ENCODE measurements at places on chromosomes 3 and 15.

- no peak for DNase-seq
These were observed 313.9 kb upstream of the SATB1 start for GRCh38 chr3:18739099-18739433.

DNA sequence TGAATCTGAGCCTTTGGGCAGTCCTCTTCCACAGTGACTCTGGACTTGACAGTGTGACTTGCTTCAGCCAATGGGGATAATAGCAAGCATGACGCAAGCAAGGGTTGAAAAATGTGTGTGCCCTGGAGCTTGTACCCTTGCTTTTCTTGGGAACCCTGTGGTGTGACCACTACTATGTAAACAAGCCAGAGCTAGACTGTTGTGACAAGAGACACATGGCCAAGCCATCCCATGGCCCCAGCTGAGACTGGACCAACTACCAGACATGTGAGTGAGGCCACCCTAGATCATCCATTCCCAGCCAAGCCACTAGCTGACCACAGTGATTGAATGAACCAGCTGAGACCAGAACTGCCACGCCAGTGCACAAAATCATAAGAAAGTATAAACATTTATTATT is 11.8 kb downstream of the MYO1E start:
- no peak for DNase-seq

DNA sequence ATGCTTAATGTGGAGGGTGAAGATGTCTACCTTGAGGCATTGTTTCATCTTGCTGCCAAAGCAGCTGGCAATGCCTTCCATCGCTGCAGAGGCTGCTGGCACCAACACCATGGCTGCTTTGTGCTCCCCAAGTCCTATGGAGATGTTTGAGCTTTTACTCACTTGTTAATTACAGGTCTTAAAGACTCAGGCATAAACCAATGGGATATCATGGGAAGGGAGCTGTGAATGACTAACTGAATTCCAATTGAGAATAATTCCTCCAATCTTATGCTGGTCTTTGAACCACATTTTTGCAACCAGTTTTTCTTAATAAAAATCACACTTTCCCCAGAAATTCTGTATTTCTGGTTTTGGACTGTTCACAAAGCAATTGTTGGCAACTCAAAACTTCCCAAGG is 762.0 kb downstream of the GBE1 start:
- no peak for DNase-seq

- no peak for DNase-seq
These were observed 271.9 kb downstream of the FEZF2 start for GRCh38 chr3:62101488-62101887.

DNA sequence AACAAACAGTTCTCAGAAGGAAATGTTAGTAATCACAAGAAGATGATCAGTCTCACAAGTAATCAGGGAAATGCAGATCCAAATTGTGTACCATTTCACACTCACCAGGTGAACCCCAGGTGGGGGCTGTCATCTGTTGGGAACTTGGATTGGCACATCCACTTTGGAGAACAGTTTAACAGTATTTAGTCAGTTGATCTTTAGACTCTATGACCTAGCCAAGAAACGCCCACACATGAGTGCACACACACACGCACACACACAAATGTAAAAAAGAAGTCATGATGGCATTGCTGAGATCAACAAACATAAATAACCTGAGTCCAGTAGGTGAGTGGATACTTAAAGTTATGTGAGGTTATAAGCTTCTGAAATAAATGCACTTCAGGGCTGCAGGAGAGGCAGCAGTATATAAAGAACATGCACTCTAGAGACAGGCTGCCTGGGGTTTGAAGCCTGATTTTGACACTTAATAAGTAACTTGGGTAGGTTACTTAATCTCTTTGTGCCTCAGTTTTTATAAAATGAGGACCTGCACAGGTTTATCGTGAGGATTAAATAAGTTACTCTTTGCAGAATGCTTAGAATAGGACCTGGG is 17.7 kb downstream of the ACVR2B start:
- DNase-seq: no peak

- no peak for DNase-seq
These were observed 110.3 kb downstream of the FAIM start for GRCh38 chr3:138718849-138719248.

DNA sequence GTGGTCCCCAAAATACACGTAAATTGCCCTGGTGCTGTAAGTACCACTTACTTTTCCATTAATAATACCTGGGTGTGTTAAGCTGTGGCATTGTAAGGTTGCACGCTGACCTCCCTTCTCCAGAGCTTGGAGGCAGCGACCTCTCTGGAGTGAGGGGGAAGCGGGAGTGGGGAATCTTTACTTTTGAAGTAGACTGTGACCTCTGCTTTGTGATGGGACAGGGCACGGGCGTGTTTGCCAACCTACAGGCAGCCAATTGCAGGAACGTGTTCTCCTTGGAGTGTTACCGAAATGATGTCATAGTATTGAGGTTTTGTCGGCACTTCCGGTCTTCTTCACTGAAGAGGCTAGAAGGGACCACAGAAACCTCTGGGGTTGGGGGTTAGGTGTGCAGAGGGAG is 227.3 kb upstream of the C2CD4B start:
- no peak for DNase-seq

- no peak for DNase-seq
These were observed 1.5 kb upstream of the RASSF1 start for GRCh38 chr3:50341996-50342650.

DNA sequence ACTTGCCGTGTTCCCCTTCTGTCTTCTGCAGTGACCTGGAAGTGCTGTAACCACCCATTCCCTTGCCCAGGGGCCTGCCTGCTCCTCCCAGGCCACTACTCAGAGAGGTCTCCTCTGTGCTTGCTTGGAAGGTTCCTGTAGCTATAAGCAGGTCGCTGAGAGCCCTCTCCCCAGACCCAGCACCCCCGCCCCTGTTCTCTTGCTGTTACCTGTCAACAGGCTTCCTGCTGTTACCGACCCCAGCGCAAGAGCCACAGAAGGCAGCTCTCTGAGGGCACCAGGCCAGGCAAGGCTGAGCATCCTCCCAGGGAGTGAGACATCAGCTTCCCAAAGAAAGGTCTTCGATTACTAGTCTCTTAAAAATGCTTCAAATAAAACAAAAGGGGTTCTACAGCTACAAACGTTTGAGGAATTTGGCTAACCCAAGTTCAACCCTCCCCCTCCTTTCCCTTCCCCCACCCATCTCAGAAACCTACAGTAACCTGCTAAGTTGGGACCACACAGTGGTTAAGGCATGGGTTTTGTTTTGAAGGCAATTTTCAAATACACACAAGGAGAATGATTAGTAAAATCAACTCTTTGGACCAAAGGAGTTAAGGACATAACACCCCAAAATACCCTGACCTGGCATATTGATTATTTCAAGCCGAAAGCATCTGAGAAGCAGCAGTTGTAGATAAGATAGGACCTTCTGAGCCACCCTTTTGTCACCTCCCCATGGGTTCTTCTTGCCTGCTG is 74.9 kb upstream of the MFGE8 start:
- no peak for DNase-seq

DNA sequence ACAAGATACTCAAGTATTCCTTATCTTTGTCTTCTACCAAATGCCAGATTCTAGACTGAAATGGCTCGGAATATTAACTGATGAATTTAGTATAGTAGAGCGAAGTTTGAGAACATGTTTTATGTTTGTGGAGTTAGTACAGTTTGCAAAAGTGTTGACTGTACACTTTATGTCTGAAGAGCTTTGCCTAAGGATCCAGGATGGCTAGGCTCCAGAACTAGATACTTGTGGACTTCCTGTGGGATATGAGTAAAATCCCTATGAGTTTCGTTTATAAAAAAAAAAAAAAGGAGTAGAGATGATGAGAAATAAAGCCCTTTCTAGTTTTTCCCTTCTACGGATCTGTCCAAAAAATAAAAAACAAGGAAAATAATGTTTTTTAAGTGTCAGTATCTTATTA is 96.7 kb downstream of the TP63 start:
- DNase-seq: no peak

GRCh38 chr15:45157974-45158373 is 28.2 kb downstream of the DUOX1 start:
- no peak for DNase-seq

- no peak for DNase-seq
These were observed 6.3 kb downstream of the ANPEP start for GRCh38 chr15:89808160-89808870.

DNA sequence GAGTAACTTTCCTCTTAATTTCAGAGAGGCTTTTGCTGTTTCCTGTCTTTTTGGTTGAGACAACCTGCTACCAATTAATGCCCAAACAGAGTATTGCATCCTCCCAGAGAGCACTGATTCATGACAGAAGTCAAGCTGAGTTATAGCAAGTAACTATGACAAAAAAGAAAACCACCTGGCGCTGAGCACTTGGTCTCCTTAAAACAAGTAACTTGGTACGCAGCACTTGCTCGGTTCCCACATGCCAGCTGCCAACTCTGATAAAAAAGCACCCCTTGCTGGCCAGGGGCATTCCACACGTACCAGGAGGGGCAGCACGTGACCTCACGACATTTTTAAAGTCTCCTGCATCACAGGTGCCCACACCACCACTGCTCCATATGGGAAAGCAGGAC is 13.5 kb upstream of the MYO5C start:
- no peak for DNase-seq

DNA sequence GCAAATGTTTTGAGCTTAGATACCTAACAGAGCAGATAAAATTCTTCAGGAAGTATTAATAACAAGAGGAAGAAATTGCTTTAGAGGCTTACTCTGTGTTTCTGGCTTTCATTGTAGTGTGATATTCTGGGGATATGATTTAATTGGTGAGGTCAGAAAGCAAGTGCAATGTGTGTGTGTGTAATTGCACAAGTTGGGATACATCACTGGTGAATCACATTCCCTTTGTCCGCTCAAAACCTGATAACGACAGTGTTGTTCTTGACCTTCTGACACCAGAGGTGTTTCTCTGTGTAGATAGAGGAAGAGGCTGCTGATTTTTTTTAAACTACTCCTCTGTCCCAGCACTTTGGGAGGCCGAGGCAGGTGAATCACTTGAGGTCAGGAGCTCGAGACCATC is 161.1 kb downstream of the CACNA2D3 start:
- DNase-seq: no peak

DNA sequence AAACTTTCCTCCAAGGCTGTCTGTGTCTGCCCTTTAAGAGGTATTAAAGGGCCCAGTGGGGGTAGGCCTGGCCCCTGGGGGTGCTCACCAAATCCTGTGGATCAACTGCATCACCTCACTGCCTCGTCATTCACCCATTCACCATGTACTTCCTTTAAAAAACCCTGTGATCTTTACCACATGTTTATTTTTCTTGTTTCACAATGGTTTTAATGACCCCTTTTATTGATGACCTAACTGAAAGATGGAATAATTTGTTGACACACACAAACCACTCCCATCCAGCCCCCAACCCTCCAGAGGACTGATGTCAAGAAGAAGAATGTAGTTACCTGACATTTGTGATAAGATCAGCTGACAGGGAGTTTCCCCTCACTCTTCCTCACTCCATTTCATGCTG is 40.8 kb downstream of the KCNAB1 start:
- no peak for DNase-seq

- no peak for DNase-seq
These were observed 6.8 kb upstream of the RTP2 start for GRCh38 chr3:187709155-187709554.

GRCh38 chr3:182248349-182248880 is 536.7 kb downstream of the SOX2 start:
- DNase-seq: no peak

DNA sequence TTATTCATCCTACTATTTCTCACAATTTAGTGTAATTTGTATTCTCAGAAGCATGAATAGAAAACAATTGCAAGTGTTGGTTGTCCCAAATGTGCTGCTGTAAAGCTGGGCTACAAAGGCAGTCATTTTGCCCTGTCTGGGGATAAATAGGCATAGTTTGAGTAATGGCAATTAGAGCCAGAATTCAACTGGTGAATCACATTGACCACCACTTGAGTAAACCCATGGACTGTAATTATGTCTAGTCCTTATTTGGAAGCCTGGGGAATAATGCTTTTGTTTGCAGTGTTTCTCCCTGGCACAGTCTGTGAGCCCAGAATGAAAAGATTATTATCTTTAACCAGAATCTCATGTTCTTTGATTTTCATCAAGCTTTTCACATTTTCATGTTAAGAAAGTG is 30.5 kb upstream of the CHL1 start:
- no peak for DNase-seq

DNA sequence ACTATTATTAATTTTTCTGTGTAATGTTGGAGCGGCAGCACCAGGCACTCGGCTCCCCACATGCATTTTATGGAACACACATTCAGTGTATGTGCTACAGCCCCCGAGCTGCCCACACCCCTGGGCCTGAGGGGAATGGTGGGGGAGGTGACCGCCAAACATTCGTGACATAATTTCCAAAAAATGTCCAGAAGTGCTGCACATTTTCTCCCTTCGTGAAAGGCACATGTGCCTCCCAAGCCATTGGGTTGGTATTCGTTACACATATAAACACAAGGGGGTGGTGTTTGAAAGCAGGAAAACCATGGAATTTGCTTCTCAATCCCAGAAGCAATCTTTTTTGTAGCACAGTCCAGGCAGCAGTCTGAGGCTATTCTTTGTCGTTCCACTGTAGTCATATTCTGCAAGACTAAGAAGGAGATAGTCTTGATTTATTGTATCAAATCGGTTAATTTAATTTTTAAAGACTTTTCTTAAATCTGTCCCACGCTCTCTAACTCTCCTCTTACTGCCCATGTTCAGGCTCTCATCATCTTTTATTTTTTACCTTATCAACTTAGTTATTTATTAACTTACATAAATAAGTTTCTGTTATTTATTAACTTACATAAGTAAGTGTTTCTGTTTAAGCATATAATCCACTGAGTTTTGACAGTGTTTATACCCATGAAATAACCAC is 39.2 kb upstream of the POLR2M start:
- no peak for DNase-seq

GRCh38 chr3:46719044-46719565 is 1.4 kb upstream of the PRSS50 start:
- DNase-seq: no peak

GRCh38 chr3:48493203-48493501 is 10.8 kb downstream of the SHISA5 start:
- DNase-seq: no peak

DNA sequence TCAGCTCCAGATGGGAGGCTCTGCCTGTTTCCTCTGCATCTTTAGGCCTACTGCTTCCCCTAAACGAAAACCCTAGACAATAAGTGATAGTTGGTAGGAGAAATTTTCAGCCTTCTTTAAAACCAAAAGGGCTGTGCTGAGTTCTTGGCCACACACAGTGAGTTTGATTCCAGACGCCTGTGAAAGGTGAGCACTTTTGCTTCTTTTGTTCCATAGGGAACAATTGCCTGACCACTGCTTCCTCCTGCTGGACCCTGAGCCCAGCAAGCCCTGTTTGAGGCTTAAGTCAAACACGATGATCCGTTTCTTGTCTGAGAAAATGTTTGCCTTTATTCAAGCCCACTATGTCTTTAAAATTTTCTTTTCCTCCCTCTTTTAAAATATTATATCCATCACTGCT is 493.9 kb downstream of the ZIC1 start:
- no peak for DNase-seq

GRCh38 chr3:16060945-16061344 is 113.5 kb upstream of the GALNT15 start:
- DNase-seq: no peak

GRCh38 chr3:187811585-187812250 is 66.5 kb upstream of the BCL6 start:
- no peak for DNase-seq

- no peak for DNase-seq
These were observed 61.1 kb upstream of the GATA2 start for GRCh38 chr3:128554100-128554464.
